ENCODE measurements at places on chromosomes 12 and 14.

DNA sequence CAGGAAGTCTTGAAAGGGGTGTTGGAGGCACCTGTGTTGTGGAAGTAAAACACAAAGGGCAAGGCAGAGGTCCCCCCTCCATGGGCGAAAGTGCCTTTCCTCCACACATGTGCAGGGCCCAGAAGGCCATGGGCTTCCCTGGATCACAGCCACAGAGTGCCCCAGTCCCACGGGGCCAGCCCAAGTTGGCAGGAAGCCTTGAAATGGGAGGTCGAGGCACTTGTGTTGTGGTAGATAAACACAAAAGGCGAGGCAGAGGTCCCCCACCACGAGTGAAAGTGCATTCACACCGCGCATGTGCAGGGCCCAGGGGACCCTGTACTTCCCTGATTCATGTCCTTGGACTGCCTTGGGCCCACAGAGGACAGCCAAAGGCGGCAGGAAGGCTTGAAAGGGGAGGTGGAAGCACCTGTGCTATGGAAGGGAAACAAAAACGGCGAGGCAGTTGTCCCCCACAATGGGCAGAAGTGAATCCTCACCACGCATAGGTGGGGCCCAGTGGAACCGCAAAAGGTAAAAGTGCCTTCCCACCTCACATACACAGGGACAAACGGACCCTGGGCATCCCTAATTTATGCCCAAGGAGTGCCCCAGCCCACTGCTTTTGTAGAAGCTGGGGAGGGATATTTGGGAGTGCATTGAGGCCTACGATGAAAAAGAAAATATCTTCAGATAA, 585.4 kb downstream of the ALG10 start:
- no peaks in the 10 kb centered on the region for H3K36me3 ChIP-seq
- H3K27me3 ChIP-seq = no peaks in the 10 kb centered on the region
- no peak for DNase-seq

GRCh38 chr14:73788317-73788598, 63.4 kb upstream of the PTGR2 start:
- H3K4me3 ChIP-seq = peak overlapping the region; percentile 68
- peaks cover 7% of the 10 kb centered on the region for H3K4me1 ChIP-seq
- no peak for DNase-seq
- H3K36me3 ChIP-seq = no peaks in the 10 kb centered on the region
- peak overlapping the region; percentile 71 for H3K27ac ChIP-seq

- no peak for DNase-seq
- no peak overlapping the region for H3K4me3 ChIP-seq
- peaks cover 15% of the 10 kb centered on the region for H3K4me1 ChIP-seq
- no peak overlapping the region for H3K27ac ChIP-seq
- no peaks in the 10 kb centered on the region for H3K27me3 ChIP-seq
These were observed 5.5 kb upstream of the PSMA6 start for GRCh38 chr14:35286707-35287106.

GRCh38 chr12:77131977-77132490, 66.7 kb upstream of the E2F7 start:
- no peak overlapping the region for H3K4me3 ChIP-seq
- no peaks in the 10 kb centered on the region for H3K4me1 ChIP-seq
- H3K36me3 ChIP-seq = no peaks in the 10 kb centered on the region
- DNase-seq = no peak
- no peaks in the 10 kb centered on the region for H3K27me3 ChIP-seq

DNA sequence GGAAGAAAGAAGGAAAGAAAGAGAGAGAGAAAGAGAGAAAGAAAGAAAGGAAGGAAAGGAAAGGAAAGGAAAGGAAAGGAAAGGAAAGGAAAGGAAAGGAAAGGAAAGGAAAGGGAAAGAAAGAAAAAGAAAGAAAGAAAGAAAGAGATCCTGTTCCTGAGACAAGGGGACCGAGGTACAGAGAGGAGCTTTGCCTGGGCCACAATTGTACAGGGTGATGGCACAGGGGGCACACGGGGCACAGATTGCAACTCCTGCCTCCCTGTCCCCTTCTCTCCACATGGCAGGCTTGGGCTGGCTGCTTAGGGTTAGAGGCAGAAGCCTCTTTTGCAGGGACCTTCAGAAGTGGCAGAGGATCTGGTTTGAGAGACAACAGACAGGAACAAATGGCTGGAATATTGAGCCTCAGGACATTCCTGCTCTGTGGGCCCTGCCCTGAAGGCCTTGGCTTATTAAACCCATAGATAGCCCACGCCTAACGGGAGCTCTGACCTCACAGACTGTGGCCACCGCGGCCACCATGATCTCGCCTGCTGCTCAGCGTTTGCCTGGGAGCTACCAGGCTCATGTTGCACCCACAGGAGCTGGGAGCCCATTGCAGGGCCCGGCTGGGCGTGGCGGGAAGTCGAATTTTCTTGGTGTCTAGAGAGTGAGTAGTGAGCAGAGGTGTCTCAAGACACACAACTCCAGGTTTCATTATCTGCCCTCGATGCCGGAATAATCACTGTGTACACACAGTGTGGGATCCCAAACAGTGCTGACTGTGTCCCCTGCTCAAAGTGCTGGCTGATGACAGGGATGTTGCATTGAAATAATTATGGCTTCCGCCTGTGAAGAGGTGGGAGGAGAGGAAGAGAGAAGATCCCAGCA, 147.9 kb upstream of the NCOR2 start:
- H3K27me3 ChIP-seq = no peaks in the 10 kb centered on the region
- no peaks in the 10 kb centered on the region for H3K36me3 ChIP-seq
- H3K4me3 ChIP-seq = no peak overlapping the region
- H3K27ac ChIP-seq = no peak overlapping the region
- no peak for DNase-seq

- no peak for DNase-seq
- H3K27ac ChIP-seq = no peak overlapping the region
- no peak overlapping the region for H3K4me3 ChIP-seq
- no peaks in the 10 kb centered on the region for H3K4me1 ChIP-seq
These were observed 328.3 kb upstream of the DIO3 start for GRCh38 chr14:101233021-101233366.

DNA sequence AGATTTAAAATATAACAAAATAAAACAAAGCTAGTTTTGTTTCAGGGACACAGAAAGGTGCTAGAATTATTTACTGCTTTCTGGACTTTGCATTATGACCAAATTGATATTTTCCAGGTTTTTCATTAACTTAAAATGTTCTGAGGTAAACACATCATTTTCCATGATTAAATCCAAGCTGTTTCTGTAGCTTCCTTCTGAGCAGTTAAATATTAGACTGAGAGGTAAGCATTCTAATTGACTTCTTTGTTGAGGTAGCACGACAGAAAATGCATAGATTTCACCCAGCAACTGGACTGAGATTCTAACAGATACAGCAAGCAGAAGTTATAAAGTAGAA, 98.3 kb downstream of the BMP4 start:
- DNase-seq = no peak
- no peak overlapping the region for H3K4me3 ChIP-seq
- H3K36me3 ChIP-seq = no peaks in the 10 kb centered on the region
- no peak overlapping the region for H3K27ac ChIP-seq

GRCh38 chr12:65511134-65511834, 232.8 kb downstream of the MSRB3 start:
- DNase-seq = no peak
- H3K36me3 ChIP-seq = no peaks in the 10 kb centered on the region
- H3K27me3 ChIP-seq = no peaks in the 10 kb centered on the region
- H3K27ac ChIP-seq = no peak overlapping the region

DNA sequence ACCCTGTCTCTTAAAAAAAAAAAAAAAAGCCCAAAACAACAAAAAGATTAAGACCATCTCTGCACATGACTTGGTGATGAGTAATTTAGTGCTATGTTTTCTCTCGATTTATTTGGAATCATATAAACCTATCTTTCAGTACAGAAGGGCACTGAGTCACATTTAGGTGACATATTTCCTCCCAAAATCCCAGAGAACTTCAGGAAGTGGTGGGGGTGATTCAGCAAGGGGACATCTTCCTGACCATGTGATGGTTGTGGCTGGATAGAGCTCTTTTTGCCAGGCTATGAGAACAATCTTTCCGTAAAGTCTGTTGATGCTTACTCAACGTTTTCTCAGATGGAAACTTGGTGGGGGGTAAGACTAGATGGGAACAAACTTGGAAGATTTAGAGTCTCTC, 50.0 kb downstream of the PPFIBP1 start:
- H3K4me1 ChIP-seq = no peaks in the 10 kb centered on the region
- H3K27ac ChIP-seq = no peak overlapping the region
- H3K4me3 ChIP-seq = no peak overlapping the region
- no peaks in the 10 kb centered on the region for H3K36me3 ChIP-seq
- H3K27me3 ChIP-seq = no peaks in the 10 kb centered on the region
- no peak for DNase-seq

DNA sequence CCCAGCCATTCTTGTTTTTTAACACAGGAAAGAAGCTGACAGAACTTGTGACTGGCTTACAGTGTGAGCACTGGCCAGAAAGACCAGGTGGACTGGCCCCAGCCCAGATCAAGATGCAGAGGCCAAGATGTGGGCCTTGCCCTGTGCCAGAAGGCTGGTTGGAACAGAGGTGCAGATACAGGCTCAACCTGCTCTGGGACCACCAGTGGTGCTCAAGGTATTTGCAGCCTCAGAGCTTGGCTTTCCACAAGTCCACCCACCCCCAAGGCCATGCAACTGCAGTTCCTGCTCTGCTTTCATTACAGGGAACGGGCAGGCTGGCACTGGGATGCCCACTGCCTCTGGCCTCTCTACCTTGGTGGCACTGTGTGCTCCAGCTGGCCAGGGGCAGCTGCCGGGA, 23.3 kb downstream of the ZFC3H1 start:
- no peak for DNase-seq
- no peak overlapping the region for H3K27ac ChIP-seq
- H3K4me1 ChIP-seq = peaks cover 6% of the 10 kb centered on the region
- H3K36me3 ChIP-seq = peaks cover 18% of the 10 kb centered on the region

- H3K4me3 ChIP-seq = no peak overlapping the region
- H3K27ac ChIP-seq = no peak overlapping the region
- no peaks in the 10 kb centered on the region for H3K36me3 ChIP-seq
- no peaks in the 10 kb centered on the region for H3K4me1 ChIP-seq
These were observed 10.4 kb upstream of the ACVR1B start for GRCh38 chr12:51941011-51941581.

GRCh38 chr14:67595392-67595791, 4.7 kb downstream of the PIGH start:
- no peaks in the 10 kb centered on the region for H3K4me1 ChIP-seq
- H3K36me3 ChIP-seq = no peaks in the 10 kb centered on the region
- H3K4me3 ChIP-seq = no peak overlapping the region

GRCh38 chr14:42192738-42193653, 586.3 kb downstream of the LRFN5 start:
- no peaks in the 10 kb centered on the region for H3K4me1 ChIP-seq
- H3K27ac ChIP-seq = no peak overlapping the region
- no peak overlapping the region for H3K4me3 ChIP-seq
- no peak for DNase-seq
- H3K27me3 ChIP-seq = no peaks in the 10 kb centered on the region
- H3K36me3 ChIP-seq = no peaks in the 10 kb centered on the region

DNA sequence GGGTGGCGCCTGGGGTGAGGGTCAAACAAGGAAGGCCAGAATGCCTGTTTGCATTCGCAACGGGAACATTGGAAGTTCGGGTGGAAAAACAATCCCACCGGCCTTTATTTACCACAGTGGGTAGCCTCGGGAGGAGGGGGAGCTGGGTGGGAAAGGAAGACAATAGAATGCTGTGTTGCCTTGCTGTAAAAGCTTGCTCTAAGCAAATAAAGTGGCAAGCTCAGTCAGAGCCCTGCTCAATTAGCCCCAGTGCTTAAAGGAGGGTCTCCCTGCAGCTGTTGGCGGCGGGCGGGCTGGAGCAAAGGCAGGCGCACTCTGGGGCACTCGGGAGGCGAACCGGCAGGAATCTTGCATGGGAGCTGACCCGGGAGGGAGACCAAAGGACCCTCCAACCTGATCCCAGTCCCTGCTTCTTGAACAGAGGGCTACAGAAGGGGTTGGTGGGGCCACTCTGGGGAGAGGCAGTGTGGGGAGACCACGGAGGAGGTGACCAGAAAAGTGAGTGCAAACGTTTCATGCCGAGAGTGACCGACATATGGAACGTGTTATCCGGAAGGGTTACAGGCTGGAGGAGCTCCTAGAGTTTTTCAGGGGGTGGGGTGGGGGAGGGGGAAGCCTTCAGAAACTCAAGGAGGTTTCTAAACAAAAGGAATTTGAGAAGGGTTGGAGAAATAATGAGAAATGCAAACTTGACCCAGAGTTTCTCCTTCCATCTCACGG, 48.5 kb downstream of the NTF3 start:
- no peaks in the 10 kb centered on the region for H3K27me3 ChIP-seq
- no peaks in the 10 kb centered on the region for H3K36me3 ChIP-seq
- DNase-seq = no peak
- no peaks in the 10 kb centered on the region for H3K4me1 ChIP-seq
- H3K4me3 ChIP-seq = no peak overlapping the region

DNA sequence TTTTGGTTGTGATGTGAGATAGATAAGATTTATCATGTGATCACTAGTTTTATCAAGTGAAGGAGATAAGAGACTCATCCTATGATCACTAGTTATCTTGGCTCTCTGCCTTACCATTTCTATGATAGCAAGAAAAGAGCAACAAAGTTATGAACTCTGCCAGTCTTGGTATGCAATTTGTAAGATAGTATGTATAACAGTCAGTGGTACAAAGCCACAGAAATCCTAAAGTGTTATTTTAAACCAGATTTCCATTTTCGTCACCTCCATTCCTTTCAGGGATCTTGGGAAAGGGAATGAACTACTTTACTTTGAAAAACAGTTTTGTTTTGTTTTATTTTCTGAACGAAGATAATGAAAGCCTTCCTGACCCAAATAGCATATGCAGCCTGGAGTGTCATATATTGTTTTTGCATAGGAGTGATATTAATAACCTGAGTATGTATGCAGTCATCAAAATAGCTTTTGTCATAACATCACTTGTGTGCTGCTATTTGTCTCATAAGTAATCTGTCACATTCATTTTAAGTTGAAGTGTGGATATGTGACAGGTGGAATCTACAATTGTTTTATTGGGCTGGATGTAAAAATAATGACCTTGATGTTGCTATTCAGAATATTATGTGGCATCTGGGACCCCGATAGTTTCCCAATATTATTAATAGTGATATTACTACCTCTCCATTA, 35.0 kb downstream of the FLRT2 start:
- no peaks in the 10 kb centered on the region for H3K36me3 ChIP-seq
- no peaks in the 10 kb centered on the region for H3K4me1 ChIP-seq
- no peak overlapping the region for H3K4me3 ChIP-seq
- DNase-seq = no peak
- no peak overlapping the region for H3K27ac ChIP-seq

GRCh38 chr12:126095748-126096510, 1030.7 kb downstream of the AACS start:
- no peaks in the 10 kb centered on the region for H3K36me3 ChIP-seq
- H3K4me1 ChIP-seq = no peaks in the 10 kb centered on the region
- DNase-seq = no peak
- H3K27me3 ChIP-seq = no peaks in the 10 kb centered on the region
- H3K27ac ChIP-seq = no peak overlapping the region

Data from MM.1S (cell line).